Fibroblast of skin of left quadriceps (primary cell): ENCODE measurements at places on chromosomes 4 and X.
A peak's percentile ranks its signal among the peaks of the same experiment; 100 is the strongest.

DNA sequence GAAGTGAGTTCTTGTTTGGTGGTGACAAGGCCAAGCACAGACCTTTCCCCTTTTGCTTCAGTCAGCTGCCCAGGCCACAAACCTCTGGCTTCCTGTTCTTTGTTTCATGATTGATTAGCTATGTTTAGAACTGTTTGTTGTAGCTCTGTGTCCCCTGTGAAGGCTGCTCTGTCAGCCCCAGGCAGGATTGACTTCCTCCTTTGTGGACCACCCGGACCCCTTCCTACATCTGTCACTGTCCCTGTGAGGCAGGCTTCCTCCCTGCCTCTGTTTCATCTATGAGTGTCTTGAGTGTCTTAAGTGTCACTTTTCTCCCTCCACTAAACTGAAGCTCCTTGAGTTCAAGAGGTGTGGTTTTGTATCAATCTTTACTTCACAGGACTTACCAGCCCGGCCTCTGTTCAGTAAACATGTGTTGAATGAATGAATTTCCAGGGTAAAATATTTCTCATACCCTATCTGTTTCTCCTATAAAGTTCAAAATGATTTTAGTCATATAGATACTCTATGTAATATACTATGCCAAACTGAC is 83.5 kb downstream of the ZNF674 start:
- DNase-seq: no peak

- DNase-seq: no peak
Measured at GRCh38 chr4:40864531-40864930, 114.8 kb downstream of the NSUN7 start.

DNA sequence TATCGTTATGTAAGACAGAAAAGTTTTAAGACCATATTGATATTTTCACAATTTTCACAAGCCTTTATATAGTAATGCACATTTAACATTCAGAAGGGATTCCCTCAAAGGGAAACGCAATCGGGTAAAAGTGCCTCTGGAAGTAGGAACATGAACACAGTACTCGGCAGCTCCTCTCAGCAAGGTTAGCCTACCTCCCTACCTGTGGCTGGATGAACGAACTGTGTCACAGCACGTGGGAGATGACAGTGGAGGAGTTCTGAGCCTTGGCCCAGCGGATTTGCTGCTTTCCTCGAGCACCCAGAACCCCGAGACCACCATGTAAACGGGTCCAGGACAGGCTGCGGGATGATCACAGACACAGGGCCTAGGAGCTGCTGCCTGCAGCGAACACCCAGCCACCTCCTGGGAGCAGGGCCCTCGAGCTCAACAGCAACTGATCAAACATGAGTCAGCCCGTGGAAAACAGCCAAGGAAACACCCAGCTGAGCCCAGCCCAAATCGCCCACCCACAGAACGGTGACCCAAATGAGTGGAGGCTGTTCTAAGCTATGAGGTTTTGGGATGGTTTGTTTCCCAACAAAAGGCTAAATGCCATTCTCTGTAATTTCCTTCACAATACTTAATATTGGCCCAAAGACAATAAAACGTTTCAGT is 30.4 kb downstream of the FAT1 start:
- peak; percentile 40 for DNase-seq

DNA sequence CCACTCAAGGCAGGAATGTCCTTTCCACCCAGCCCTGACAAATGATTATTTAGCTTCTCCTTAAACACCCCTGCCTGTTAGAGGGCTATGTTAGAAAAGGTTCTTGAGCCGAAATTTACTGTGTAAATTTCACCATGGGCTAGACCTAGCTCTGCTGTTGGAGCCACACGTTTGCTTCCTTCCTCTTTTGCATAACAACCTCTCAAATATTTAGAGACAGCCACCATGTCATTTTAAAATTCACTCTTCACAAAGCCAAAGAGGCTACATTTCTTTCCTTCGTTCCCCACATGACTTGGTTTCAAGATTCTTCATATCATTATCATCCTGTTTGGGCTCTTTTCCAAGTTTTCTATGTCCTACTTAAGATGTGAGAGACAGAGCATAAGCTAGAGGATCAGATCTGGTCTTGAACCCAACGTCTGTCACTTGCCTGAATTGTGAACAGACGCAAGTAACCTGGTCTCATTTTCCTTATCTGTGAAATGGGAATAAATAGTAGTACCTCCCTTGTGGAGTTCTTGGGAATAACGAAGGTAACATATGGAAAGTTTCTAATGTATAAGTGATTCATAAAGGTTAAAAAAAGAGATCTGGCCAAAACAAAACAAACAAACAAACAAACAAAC is 6.7 kb downstream of the DOCK11 start:
- DNase-seq: no peak

GRCh38 chr4:110808351-110808878 is 185.5 kb upstream of the PITX2 start:
- DNase-seq: no peak

DNA sequence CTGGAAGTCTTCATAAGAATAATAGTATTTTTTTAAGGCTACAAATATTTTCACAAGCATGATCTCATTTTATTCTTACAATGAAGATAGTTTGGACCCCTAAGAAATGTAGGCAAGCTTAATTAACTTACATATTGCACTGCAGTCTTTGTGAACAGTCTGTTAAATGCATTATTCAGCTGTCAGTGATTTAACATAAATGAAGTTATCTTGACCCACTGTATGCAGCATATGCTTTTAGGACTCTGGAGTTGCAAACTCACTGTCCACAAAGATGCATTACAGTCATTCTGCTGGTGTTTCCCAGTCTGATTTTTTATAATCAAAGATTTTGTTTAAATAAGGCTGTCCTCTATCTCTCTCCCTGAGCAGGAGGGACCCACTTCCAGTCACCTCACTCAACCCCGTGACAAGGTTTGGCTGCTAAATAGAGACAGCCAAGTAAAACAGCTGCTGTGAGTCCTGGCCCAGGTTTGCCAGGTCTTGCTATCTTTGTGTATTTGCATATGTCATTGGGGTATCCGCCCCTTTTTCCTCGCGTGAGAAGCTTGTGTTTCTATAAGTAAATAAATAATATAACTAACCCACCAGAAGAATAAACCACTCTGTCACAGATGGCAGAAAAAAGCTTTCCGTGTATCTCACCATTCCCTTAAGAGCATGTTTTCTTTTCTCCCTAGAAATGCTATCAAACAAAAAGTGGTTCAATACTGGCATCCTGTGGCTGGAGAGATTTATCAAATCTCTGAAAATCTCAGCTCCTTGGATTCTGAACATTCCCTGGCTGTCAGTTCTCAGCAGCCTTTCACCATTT is 67.0 kb downstream of the SLC7A11 start:
- no peak for DNase-seq

DNA sequence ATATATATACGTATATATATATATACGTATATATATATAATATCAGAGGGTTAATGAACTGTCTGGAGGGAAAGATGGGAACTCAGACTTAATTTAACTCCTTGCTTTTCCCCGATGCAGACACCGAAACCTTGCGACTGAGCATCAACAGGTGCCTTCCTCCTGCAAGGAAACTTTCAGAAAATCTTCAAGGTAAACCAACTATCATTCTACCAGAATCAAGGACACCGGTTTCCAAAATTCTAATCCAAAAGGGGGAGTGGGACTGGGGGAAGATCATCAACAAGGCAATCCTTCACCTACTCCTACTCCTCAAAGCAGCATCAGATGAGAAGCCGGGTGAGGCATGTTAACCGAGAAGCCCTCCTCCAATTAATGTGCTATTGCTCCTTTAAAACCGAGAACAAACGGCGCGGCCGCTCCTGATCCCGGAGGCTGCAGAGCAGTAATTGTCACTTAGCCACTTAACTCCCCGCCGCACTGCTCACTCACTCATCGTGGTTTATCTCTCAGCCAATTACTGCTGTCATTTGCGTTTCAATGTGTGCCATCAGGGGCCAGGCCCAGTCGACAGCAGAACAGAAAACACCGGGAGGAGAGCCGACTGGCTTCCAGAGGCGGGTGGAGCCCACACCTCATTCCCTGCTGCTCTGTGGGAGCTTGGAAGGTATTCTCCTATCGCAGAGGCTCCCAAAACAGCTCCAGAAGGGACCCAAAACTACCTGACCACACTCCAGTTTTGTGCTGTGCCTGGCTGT is 61.7 kb downstream of the MAML3 start:
- no peak for DNase-seq

DNA sequence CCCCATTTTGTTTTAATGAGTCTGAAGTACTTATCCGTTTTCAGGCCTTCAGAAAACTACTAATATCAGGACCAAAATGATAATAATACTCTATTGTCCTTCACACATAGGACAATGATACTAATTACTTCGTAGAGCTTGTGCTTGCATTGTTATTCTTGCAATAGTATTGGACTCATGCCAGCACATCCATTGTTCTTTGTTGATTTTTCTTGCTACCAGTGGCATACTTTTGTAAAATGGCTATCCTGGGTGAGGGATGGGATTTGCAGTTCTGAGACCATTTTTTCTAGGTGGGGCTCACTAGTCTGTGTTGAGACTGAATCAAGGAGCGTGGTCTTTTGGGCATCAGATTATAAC is 195.3 kb downstream of the MAML3 start:
- DNase-seq: no peak

- DNase-seq: peak; percentile 57
Measured at GRCh38 chr4:159071178-159071968, 31.5 kb upstream of the RAPGEF2 start.

DNA sequence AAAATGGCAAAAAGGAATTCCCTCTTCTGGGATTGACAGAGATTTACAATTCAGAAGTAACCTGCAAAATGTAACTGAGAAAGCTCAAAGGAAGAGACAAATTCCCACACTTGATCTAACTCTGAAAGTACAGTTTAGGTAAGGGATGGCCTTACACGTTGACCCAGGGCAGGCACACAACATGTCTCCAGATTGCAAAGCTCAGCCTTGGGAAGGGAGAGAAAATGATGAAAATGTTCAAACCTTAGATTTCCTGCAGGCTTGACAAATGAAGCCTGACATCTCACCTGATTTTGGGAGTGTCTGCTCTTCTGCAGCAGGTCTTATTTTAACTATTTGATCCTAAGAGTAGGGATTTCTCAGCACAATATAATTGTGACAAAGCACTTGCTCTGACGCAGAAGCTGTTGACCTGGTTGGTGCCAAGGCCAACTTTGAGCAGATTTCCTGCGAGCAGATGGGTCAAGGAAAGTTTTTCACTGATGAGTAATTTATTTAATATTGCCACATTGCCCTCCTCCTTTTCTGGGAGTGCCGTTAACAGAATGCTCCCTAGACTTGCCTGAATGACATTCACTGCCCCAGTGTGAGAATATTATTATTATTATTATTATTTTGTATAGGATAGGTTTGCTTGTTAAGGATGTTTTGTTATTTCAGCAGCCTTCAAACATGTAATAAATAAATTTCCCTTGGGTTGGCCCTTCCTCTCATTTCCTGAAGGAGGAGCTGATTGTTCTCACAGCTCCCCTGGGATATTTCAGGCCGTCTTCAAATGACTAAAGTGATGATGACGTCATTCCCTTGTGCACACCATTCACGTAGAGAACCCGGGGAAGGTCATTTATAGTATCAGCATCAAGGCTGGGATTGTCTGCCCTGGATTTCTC is 157.1 kb downstream of the VEGFC start:
- no peak for DNase-seq

DNA sequence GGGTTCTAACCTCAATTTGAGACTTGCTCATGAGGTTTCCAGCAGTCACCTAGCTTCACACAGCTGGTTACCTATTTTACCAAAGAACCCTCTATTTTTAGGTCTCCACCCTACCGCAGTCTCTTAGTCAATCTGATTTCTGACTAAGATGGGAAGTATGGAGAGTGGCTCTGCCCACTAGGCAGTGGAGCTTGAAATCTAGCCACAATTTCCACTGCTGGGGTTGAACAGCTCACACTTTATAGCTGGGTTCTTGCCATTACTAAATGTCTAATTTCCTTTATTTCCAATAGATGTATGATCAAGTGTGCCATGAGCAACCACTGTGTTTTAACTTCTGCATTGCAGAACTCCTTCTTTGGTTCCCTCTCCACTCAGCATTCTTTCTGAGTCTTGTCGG is 43.1 kb downstream of the GASK1B start:
- no peak for DNase-seq

DNA sequence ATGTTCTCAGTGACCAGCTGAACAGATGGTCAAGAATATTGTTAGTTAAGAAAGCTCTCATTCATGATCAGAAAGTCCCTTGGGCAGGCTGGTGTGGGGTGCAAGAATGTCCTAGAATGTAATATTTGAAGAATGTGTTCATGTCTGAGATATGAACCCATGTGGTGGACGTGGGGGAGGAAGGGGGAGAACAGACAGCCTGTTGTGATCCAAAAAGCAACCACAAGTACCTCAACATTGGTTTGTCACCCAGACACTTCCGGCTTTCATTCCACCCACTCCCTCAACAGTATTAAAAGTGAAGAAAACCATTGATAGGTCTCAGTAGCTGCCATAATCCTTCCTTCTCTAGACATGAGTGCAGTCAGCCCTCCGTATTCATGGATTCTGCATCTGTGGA is 82.2 kb downstream of the MAML3 start:
- peak; percentile 86 for DNase-seq

GRCh38 chrX:97524340-97524739 is 640.6 kb downstream of the RPA4 start:
- no peak for DNase-seq

GRCh38 chrX:19857131-19857530 is 30.3 kb downstream of the SH3KBP1 start:
- DNase-seq: no peak

GRCh38 chr4:7390906-7391636 is 43.7 kb downstream of the PSAPL1 start:
- DNase-seq: no peak

DNA sequence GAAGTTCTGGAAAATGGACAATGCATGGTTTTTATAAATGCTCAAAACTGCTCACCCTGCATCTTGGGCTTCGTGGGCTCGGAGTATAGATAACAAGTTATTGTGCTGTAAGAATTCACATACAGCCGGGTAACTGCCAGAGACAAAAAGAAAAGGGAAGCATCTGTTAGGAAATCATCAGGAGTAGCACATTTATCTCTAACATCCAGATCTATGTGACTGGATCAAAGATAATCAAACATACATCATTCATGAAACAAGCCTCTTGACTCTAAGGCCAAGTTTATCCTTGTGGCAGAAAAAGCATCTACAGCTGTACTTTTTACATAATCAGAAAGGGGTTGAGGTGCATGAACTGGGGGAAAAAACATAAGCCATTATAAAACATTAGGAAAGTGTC is 264.2 kb downstream of the PPP3CA start:
- no peak for DNase-seq

- DNase-seq: no peak
Measured at GRCh38 chrX:10612215-10612614, 8.2 kb downstream of the MID1 start.

DNA sequence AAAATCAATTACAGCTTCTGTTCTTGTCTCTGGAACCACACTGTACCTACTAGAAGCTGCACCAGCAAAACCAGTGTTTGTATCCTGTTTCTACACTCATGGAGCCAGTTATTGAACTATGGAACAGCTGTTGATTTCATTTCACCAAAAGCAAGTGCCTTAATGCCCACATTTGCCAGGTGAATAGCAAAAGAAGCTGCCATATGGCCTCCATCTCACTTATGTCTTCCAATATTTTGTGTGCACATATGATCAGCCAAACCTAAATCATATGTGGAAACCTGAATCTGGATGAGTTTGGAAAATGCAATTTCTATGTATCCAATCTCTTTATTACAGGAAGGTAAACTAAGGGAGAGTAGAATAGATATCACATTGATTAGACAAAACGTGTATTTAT is 415.8 kb upstream of the GRID2 start:
- no peak for DNase-seq

GRCh38 chr4:113610537-113610936 is 151.0 kb downstream of the CAMK2D start:
- no peak for DNase-seq
